Sciatic nerve (tissue), 2 donors: ENCODE measurements at places on chromosomes 4 and X.

- DNase-seq = no peak
These were observed 58.2 kb downstream of the PDE5A start for GRCh38 chr4:119570401-119570800.

- no peak for DNase-seq
These were observed 252.6 kb downstream of the BANK1 start for GRCh38 chr4:102042871-102043802.

DNA sequence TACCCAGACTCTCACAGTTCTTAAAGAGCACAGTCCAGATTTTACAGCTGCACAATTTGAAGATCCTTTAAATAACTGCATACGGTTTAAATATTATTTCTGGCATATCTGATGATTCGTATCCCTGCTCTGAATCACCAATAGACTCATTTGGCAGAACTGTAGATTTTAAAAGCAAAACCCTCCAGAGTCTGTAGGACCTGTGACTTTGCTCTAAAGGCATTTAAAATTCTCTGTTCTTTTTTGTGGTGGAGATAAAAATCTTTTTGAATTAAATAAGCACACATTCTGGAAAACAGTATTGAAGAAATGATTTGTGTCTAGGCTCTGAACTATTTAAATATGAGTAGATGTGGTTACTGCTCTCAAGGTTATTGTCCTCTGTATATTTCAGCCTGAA lies 246.2 kb upstream of the PITX2 start:
- no peak for DNase-seq

DNA sequence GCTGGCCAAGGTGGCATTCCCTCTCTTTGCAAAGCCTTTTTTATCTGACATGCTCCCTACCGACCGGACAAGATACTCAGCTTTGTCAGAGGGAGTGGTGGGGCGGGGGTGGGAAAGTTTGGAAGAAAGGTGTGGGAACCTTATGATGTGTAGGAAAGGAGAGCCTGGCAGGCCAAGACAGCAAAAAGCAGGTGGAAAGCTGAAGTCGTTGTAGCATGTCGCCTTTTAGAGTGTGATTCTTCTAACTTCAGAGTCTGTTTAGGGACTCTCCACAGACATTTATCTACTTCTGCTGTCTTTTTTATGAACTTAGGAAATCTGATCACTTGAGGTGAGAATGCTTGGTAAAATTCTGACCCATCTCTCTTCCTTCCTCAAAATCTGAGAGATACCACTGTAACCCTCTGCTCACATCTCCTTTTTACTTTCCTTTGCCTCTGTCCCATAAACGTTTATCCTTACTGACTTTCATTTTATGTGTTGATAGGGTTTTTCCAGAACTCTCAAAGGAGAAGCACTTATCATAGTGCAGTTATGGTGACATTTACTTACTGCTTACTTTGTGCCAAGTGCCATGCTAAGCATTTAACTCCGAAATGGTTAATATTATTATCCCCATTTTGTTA lies 8.2 kb upstream of the RUFY3 start:
- DNase-seq = no peak

DNA sequence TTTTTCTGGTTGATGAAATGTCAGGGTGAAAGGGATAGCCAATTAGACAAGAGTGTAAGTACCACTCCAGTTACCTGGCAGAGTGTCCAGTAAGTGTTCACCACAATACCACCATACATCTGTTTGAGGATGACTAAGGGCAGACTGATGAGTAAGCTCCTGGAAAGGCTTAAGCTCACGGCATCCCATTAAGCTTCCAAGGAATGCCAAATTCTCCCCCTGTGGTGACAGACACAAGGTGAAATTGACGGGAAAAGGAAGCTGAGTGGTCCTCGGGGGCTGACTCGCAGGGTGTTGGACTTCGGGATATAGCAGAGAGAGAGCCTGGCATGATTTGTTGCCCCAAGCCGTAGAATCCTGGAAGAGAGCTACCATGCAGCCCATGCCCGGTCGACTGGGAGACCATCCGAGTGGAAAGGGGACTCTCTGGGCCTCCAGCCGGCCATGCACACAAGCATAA lies 7.6 kb upstream of the BST1 start:
- no peak for DNase-seq

DNA sequence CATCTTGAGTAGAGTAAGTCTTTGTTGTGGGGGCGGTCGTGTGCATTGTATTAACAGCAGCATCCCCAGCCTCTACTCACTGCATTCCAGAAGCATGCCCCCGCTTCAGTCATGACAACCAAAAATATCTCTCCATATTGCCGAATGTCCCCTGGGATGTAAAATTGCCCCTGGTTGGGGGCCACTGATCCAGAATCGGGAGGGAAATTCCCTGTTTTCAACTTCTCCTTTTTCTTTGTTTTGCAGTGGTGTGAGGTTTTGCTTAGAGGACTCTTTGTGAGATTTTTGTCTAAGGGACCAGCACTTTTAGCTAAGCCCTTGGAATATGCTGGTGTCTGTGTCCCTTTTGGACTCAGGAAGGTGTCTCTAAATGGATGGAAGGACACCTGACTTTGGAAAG lies 3.0 kb upstream of the IL13RA1 start:
- DNase-seq = no peak
